Renal cortex interstitium (tissue), 15 donors: ENCODE measurements at places on chromosomes 4 and X. TPM values are rescaled to one million over a fixed set of nuclear protein-coding genes. Genes with fewer than 3 reads are reported as not detected.

Gene TRPC3
- 1.0 TPM for polyA plus RNA-seq

Gene ETFDH
- 31.9 TPM for polyA plus RNA-seq

Gene BMPR1B
- 17.8 TPM for polyA plus RNA-seq

Gene P2RY4
- polyA plus RNA-seq: 0.14 TPM

Gene SLIT2
- 57.4 TPM for polyA plus RNA-seq

- DNase-seq: no peak
These were observed 13.5 kb upstream of the GRIA3 start for GRCh38 chrX:123170546-123170945.

- DNase-seq: no peak
These were observed 233.0 kb downstream of the DKK2 start for GRCh38 chr4:106803083-106803482.

- DNase-seq: no peak
These were observed 370.7 kb downstream of the GPAT3 start for GRCh38 chr4:83906561-83906960.

DNA sequence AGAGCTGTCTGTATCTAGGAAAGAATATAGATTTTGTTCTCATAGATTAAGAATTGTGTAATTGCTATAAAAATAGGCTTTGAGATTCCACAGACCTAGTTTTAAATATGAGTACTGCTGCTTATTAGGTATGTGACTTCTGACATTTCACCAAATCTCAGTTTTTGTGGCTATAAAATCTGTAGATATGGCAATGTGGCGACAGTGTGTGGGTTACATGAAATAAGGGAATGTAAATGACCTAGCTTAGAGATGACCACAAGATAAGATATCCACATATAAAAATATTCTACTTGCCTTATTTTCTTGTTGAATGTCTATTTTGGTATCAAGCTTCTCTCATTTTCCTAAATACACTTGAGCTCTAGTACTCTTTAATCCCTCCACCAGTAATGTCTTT is 193.8 kb downstream of the UNC5C start:
- no peak for DNase-seq

GRCh38 chr4:38706301-38706700 is 42.3 kb downstream of the KLF3 start:
- DNase-seq: no peak

DNA sequence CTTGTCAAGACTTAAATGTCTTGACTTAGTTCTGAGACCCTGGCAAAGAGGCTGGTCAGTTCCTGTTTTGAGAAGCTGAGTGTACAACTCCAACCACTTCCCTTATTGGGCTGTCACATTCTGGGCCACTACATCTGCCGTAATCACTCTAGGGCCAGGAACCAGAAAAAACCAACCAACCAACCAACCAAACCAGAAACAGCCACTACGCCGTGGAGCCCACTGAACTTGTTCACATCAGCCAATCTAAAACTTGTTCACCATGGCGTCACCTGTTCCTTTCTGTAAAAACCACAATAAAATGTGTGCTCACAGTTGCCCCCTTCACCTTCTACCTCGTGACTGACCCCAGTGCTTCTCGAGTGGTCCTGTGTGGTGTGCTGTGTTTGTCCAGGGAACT is 107.3 kb downstream of the JADE1 start:
- DNase-seq: no peak

GRCh38 chrX:73826996-73827395 is 264.0 kb downstream of the CHIC1 start:
- no peak for DNase-seq

- no peak for DNase-seq
These were observed 17.4 kb downstream of the TMEM175 start for GRCh38 chr4:949656-950055.

GRCh38 chr4:172601195-172601594 is 567.4 kb upstream of the GALNT7 start:
- no peak for DNase-seq

DNA sequence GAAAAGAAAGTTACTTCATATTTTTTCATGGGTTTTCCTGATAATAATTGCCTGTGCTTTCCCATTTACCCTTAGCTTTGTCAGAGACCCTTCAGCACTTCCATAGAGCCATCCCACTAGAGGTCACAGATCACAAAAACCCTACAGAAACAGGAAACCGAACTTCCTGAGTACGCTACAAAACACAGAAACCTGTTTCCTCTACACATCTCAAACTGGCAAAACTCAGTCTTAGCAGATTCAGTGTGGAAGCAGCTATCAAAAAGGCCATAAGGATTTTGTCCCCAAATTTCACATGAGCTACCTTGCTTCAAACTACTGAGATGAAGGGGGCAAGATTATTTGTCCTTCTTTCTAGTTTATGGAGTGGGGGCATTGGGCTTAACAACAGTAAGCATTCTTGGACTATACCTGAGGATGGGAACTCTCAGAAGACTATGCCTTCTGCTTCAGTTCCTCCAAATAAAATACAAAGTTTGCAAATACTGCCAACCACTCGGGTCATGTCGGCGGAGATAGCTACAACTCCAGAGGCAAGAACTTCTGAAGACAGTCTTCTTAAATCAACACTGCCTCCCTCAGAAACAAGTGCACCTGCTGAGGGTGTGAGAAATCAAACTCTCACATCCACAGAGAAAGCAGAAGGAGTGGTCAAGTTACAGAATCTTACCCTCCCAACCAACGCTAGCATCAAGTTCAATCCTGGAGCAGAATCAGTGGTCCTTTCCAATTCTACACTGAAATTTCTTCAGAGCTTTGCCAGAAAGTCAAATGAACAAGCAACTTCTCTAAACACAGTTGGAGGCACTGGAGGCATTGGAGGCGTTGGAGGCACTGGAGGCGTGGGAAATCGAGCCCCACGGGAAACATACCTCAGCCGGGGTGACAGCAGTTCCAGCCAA is at the start of gene MMRN1:
Gene MMRN1 (plus strand): TSS at position 206 of the 902 bp plus-strand sequence. CDS start 118 bp downstream, at position 324.
- DNase-seq: no peak

- DNase-seq: no peak
These were observed 283.6 kb downstream of the RPA4 start for GRCh38 chrX:97167333-97167732.

- DNase-seq: no peak
These were observed 392.6 kb upstream of the INTU start for GRCh38 chr4:127239902-127240763.

GRCh38 chr4:21948347-21949072 is at the start of gene KCNIP4:
KCNIP4 (minus strand) TSS chr4:21948772.
- no peak for DNase-seq

DNA sequence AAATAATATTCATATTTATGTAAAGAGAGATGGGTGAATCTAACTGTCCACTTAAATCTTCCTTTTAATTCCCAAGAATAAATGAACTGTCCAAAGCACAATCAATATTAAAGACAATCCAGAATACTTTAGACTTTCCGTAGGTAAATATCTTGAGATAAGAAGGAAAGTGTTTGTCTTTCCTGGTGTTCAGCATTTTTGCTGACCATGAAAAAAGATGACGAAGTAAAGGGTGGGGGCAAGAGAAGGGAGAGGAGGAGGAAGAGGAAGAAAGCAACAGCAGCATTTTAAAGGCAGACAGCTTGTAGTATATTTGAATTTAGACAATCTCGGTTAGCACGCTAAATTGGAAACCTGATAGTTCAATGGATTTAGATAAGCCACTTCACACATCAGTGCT is 498.2 kb downstream of the KCNIP4 start:
- DNase-seq: no peak

DNA sequence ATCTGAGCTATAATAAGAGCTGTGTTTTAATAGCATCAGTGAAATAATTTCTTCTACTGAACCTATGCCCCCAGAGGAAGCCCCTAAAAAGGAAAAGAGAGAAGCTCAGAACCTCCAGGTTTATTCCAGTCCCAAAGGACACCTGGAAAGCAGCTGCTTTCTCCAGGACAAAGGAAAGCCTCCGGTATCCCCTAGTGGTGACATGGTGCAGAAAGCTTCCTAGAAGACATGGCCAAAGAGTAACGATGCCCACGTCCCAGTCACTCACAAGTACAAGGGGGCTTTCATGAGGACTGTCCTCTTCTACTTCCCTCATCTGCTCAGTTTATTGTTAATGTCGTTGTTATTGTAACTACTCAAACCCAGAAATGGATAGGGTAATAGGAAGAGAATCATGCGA is 343.9 kb downstream of the UNC5C start:
- DNase-seq: no peak

DNA sequence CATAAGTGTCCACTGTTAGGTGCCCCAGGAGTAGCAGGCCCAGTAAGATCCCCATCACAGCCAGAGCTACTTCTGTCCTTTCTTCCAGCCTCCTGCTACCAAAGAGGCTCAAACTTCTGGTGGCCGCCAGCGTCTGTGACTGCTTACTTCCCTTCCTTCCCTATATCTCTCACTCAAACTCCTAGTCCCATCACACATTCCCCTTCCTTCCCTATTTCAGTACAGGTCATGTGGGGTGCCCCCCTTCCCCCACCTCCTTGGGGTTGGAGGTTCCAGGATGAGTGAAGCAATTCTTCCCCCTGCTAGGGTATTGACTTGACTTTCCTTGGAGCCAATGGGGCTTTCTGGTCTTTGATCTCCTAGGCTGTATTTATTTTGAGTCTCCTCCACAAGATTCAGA is at the start of gene VSIG4:
Gene VSIG4 (minus strand): TSS at position 137 of the 400 bp plus-strand sequence. CDS start 82 bp downstream, at position 55.
- no peak for DNase-seq

- DNase-seq: no peak
These were observed 115.8 kb upstream of the SHISA3 start for GRCh38 chr4:42281324-42282020.
